ENCODE measurements at places on chromosomes 3 and 15.
A peak's percentile ranks its signal among the peaks of the same experiment; 100 is the strongest.

DNA sequence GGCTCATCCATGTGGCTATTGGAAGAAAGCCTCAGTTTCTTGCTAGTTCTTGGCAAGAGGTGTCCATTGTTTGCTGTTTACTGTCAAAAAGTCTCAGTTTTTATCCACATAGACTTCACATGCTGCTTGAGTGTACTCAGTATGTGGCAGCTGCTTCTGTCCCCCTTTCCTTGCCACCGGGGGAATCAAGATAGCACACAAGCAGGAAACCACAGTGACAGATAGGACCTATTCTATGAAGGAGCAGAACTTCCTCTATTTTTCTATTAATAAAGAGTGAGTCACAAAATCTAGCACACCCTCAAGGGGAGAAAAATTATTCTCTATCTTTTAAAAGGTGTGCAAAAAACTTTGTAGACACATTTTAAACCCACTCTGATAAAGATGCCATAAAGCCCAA lies 121.4 kb upstream of the GMNC start:
- no peak for DNase-seq

DNA sequence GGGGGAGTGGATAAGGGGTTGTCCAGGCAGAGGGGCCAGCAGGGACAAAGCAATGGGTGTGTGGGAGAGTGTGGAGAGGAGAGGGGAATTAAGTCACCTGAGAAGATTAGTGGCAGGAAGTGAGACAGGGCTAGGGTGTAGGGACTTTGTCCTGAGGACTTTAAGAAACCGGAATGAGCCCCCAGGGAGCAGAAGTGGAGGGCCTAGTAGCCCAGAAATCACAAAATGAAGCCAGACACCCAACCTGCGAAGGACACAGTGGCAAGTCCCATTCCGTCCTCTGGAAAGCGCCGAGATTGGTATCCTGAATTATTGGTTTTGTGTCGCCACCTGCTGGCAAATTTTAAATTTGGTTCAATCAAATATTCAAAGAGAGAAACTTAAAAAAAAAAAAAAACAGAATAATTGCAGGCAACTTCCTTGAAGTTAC lies 78.0 kb upstream of the SLC25A36 start:
- DNase-seq: peak; percentile 64

- DNase-seq: no peak
Measured at GRCh38 chr15:85518979-85519761, 138.8 kb downstream of the AKAP13 start.

GRCh38 chr3:18334837-18335601 lies 90.1 kb downstream of the SATB1 start:
- no peak for DNase-seq

DNA sequence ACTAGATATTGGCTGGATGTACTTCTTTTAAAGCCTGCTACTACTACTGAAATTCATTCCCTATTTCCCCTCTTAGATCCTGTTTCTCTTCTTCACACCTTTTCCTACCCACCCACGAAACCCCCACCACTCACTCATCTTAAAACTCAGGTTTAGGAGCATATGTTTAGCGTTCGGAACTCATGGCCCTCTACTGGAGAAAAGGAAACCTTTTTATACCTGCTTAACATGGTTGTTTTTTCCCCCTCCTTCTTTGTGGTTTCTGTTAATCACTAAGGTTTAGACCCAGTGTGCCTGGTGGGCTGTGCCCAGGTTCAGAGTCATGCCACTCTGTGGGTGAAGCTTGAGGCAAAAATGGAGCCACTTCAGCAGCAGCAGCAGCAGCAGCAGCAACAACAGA lies 2.6 kb downstream of the ARID3B start:
- DNase-seq: peak; percentile 63

DNA sequence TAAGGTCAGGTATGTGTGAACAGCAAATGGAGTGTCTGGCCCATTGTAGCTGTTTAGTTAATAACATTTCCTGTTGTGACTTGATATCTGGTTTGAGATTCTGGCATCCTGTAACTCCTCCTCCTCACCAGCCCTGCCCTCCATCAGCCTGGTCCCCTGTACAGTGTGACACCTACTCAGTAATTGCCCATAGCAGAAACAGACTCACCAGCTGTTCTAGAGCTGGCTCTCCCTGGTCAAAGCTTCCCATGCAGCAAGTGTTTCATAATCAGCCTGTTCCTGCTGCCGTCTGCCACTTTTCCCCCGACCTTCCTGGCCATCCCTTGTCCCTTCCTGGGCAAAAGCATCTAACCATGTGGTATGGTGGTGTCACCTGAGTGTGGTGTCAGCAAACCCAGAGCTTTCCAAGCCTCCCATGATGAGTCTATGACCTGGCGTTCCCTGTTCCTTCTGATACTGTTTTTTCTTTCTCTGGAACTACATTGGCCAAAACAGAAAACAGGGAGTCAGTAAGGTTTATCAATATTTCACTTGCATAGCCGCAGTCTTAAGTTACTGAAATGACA lies 55.4 kb downstream of the B3GALNT1 start:
- no peak for DNase-seq

- no peak for DNase-seq
Measured at GRCh38 chr3:114418724-114419543, 125.1 kb downstream of the TIGIT start.

DNA sequence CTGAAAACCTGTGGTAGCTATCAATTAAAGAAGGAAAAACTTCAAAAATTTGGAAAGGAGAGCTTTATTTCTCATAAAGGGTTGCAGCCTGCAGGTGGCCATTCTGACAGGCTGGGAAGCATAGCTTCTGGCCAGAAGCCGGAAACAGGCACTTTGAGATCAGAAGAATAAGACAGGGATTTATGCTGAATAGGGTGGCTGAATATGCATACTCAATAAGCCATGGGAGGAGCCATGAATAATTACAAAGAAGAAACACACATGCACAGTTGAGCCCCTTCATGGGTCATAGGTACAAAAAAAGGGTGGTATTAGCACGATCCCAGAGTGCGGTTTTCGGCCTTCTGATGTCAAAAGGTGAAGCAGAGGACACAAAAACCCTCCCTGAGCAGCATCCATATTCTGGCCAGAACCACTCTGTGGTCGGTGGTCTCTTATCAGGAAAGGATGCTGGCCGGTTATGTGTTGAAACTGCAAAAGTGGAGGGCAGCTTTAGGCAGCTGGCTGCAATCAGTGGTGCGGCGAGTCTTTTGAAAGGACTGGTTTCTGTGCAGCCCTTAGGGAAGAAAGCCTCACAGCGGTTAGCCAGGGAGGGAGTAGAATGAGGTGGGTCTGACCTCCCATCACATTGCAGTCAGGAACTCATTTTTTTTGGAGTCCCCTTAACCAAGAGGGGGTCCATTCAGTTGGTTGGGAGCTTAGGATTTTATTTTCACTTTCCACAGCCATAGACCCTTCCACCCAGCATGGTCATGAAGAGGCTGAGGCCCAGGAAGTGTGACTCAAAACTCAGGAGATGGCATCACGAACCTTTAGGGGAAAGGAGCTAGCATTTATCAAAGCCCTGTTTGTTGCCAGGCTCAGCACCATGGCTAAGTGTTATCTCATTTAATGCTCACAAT lies 34.7 kb upstream of the CCDC174 start:
- no peak for DNase-seq

DNA sequence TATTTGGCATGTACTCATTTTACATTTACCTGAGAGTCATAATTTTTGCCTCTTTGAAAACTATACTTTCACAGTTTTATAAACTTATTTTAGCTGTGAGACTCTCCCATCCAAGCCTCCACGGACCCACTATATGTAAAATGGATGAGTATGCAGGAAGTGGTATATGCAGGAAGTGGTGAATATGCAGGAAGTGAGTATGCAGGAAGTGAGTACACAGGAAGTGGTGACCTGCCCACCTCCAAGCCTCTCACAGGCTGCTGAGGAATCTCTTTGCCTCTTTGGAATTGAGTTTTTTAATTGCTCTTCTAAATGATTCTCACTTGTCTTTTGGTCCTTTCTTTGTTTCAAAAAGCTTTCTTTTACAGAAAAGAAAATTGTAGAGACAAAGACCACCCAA lies 85.2 kb downstream of the KBTBD8 start:
- peak; percentile 61 for DNase-seq

DNA sequence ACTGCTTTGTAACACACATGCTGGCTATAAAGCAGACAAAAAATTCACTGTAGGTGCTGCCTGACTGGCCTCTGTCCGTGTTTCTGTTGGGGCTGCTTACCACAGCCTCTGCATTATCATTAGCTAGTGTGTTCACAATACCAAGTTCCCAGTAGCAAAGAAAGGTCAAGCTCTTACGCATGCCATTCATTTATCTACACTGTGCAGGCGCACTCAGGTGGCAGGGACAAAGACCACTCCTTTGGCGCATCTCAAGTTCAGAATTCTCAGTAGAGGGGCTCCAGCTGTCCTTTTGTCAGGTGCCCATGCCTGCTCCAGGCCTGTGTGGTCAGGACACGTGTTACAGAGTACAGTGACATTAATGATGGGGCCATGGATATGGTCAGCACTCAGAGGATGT lies 22.3 kb downstream of the MLH1 start:
- no peak for DNase-seq

- no peak for DNase-seq
Measured at GRCh38 chr3:136142592-136142991, 53.5 kb downstream of the MSL2 start.

- DNase-seq: peak; percentile 42
Measured at GRCh38 chr15:70597056-70597603, 166.2 kb downstream of the UACA start.

GRCh38 chr3:185317674-185318073 lies 45.3 kb upstream of the MAP3K13 start:
- no peak for DNase-seq

GRCh38 chr3:115113367-115113766 lies 33.7 kb downstream of the ZBTB20 start:
- DNase-seq: no peak

DNA sequence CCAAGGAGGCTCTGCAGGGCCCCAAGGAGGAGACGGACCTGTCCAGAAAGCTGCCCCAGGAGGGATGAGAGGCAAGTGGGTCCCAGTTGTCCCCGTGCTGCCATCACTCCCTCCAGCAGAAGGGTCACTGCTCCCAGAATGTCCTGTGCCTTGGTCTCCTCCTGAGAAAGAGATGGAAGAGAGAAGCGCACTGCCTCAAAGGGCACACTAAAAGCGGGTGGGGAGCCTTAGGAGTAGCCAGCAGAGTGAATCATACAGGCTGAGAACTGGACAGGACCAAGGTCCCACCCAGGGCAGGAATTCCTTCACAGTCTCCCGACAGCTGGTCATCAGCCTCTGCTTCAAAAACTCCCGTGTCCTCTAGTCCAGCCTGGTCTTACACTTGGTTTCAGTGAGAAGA lies 4.6 kb downstream of the THPO start:
- DNase-seq: no peak

DNA sequence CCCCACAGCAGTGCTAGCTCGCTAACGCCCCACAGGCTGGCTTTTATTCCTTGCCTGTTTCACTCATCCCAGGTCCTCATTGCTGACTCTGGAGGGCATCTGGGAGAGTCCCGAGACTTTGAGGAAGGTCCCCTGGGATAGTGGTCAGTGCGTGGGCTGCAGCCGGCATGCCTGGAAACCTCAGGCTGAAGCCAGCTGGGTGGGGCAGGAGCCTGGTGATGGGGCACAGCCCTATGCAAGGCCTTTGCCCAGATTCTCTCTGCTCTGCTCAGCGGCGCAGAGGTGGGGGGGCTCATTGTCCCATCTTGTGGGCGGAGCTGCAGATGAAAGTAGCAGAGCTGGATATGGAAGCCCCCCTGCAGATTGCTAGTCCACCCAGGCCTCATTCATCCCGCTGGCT lies 55.7 kb upstream of the SMAD6 start:
- no peak for DNase-seq

GRCh38 chr3:190605385-190605784 lies 91.5 kb downstream of the IL1RAP start:
- no peak for DNase-seq

- DNase-seq: no peak
Measured at GRCh38 chr3:52202384-52203077, 4.6 kb downstream of the ALAS1 start.

DNA sequence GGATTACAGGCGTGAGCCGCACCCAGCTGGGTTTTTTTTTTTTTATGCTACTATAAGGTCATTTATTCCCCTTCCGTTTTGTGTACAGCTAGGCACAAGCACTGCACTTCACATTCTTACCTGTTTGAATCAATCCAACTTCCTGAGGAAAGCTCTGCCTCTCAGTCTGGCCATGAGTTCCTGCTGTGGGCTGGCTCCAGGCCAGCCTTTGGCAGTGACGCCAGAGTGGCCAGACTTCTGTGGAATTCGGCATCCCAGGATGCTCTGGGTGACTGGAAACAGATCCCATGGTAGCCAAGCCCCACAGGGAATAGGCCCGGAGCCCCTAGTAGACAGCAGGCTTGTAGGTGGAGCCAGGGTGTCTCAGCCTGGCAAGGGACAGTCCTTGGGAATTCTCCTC lies 21.5 kb upstream of the TIMP4 start:
- DNase-seq: no peak

DNA sequence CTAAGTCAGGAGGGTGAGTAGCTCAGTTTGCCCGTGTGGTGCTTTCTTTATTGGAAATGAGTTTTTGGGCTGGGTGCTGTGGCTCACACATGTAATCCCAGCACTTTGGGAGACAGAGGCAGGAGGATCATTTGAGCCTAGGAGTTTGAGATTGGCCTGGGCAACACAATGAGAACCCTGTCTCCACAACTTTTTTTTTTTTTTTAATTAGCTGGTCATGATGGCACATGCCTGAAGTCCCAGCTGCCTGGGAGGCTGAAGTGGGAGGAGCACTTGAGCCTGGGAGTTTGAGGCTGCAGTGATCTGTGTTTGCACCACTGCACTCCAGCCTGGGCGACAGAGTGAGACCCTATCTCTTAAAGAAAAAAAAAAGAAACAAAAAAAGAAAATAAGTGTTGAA lies 174.9 kb downstream of the NSMCE3 start:
- DNase-seq: no peak

GRCh38 chr15:75655931-75656330 lies 8.2 kb downstream of the SNX33 start:
- no peak for DNase-seq

- no peak for DNase-seq
Measured at GRCh38 chr3:155317211-155317610, 23.7 kb upstream of the STRIT1 start.

DNA sequence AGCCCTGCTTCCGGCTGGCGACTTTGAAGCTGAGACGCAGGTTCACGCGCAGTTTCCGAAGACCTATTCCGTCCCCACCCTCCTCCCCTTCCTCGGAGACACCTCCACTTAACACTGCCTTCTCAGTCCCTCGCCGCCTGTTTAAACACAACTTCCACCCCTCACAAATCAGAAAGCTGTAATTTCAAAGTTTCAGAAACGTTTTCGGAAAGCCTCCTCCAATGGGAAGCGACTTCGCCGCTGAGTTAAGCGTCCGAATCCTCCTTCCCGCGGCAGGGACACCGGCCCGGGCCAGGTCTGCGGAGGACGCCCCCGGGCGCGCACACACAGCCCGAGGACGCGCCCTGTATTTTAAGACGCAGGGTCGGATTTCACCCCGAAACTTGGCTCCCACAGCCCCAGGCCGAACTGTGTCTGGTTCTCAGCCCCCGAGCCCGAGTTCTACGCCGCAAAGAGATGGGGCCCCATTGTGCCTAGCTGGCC lies 559 bp upstream of the LRRN1 start:
- peak; percentile 79 for DNase-seq

Measured in activated CD8-positive, alpha-beta memory T cell treated with anti-CD3 and anti-CD28 coated beads for 24 hours (primary cell).